ENCODE measurements at places on chromosomes 4 and X.

- DNase-seq: no peak
Observed at GRCh38 chr4:92047209-92047875, 256.4 kb upstream of the GRID2 start.

DNA sequence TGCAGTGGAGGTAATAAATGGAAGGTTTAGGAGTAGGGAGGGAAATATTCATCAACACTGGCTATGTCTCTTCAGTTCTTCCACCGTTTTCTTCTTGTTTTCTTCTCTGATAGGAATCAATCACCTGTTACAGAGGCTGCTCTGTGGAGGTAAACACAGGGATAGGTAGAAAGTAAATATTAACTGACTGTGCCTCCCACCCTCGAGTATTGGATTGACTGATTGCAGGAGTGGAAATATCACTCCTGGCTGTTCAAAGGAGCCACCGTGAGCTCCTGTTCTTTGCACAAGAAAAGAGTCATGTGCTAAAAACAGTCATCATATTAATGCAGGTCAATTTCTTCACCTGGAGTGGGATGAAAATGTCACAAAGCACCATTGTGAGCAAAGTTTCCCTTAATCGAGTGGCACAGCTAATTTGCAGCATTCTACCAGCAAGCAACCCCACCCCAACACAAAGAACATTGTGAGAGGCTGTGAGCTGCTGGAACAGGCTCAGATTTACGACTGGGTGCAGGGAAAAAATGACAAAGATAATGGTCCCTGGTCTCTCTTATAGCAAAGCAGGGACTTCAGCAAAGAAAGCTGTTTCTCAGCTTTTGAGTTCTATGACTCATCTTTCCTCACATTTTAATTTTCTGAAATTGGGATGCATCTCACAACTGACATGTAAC lies 113.7 kb upstream of the TSPAN5 start:
- no peak for DNase-seq

DNA sequence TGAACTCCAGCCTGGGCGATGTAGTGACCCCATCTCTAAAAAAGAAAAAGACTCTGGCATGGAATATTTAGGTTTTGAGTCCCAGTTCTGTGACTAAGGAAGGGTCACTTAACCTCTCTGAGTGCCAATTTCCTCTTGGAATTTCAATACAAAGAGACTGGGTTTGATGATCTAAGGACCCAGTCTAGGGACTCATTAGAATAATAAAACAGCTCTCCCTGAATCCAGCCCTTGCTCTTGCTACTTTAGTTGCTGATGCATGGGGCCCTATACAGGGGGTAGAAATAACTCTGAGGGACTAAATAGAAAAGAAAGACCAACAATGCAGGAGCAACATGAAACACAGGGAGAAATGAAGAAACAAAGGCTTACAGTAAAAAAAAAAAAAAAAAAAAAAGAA lies 12.6 kb downstream of the C4orf54 start:
- DNase-seq: no peak

- no peak for DNase-seq
Observed at GRCh38 chr4:4386736-4387392, at the start of gene NSG1. Gene NSG1 (plus strand): TSS chr4:4387102. CDS start chr4:4387630, 528 bp downstream.

DNA sequence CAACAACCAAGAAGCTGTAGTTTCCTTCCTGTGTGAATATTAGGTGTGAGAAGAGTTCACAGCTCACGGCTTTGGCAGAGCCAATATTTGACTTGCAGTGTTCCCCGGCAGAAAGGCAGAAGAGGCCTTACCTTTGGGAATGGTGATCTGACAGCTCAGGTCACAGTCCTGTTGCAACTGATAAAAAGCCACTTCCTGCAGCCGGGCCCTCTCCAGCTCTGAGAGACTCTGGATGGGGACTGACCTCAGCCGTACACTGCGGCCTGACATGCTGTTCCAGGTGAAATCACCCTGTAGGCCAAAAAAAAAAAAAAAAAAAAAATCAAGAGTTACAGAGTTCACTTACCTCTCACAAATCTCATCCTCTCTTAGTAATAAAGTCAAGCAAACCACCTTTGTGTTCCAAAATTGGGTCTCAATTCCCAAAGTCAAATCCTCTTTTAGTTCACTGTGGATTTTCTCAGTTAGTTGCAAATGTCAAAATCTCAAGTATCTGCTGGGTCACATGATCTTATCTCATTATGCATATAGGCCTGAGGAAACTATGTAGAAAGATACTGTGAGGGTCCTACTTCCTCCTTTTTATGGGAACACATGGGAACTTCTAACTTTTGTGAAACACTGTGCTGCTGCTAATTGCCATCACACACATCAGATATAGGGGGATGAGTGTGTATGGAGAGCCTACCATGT lies 38.6 kb upstream of the AMELX start:
- no peak for DNase-seq

DNA sequence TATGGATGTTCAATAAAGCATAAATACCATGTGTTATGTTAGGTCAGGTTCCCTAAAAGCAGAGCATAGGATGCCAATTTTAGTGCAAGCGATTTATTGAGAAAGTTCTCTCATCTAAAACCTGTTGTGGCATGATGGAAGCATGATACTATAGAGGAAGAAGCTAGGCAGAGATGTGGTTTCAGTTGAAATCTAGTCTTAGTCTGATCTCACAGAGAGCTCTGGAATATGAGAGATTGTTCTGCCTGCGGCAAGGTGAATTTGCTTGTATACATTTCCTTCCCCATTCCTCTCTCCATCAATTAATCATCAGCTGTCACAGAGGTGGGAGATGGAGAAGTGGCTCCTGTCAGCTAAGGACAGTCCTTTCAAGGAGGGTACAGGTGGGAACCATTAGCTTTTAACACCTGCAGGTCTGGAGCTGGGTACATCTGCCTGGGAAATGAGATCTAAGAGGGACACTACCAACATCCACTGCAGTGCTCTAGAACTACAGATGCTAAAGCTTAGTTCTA lies 252.4 kb downstream of the CFAP299 start:
- DNase-seq: no peak

GRCh38 chr4:139728840-139729239 lies 63.2 kb downstream of the MGST2 start:
- DNase-seq: no peak

- no peak for DNase-seq
Observed at GRCh38 chrX:7263961-7264360, 116.0 kb upstream of the PUDP start.

- DNase-seq: no peak
Observed at GRCh38 chr4:86631166-86631565, 37.1 kb downstream of the PTPN13 start.

DNA sequence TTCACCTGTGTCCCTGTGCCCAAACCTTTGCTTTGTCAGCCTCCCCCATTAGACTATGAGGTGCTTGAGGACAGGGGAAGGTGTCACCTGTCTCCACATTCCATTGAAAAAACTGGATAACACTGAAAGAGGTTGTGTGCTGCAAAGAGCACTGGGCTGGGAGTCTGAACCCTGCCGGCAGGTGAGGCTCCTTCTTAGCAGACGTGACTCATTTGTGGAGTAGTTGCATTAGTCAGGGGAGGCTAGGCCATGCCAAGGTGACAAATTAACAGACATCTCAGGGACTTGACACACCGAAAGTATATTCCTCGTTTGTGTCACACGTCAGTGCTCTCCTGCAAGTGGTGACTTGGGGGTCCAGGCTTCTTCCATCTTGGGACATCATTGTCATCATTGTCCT lies 95.9 kb upstream of the STX18 start:
- no peak for DNase-seq

- DNase-seq: no peak
Observed at GRCh38 chrX:77603635-77604336, 156.6 kb downstream of the FGF16 start.

GRCh38 chr4:74449571-74450297 lies 4.8 kb downstream of the AREG start:
- DNase-seq: no peak

GRCh38 chr4:111631215-111631999 lies 513.8 kb upstream of the FAM241A start:
- no peak for DNase-seq

DNA sequence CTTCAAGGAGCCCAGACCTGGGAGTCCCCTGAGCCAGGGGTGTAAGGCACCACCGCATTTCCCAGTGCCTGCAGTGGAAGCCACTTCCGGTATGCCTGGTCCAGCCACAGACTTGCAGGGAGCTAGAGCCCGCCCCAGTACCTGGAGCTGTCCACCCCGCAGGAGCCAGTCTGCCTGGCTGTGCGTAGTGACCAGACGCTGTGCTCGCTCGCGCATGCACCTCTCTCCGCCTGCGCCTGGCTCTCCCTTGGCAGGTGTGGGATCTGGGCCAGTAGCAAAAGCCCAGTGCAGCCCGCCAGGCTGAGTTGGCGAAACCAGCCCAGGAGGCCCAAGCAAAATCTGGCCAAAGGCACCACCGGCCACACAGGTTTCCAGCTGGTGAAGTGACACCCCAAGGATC lies 973.7 kb upstream of the AGA start:
- no peak for DNase-seq

- no peak for DNase-seq
Observed at GRCh38 chr4:147597561-147597960, 19.6 kb upstream of the TMEM184C start.

GRCh38 chr4:183347566-183347965 lies 25.3 kb upstream of the CLDN24 start:
- no peak for DNase-seq

- no peak for DNase-seq
Observed at GRCh38 chr4:80045786-80046185, 27.2 kb downstream of the ANTXR2 start.

DNA sequence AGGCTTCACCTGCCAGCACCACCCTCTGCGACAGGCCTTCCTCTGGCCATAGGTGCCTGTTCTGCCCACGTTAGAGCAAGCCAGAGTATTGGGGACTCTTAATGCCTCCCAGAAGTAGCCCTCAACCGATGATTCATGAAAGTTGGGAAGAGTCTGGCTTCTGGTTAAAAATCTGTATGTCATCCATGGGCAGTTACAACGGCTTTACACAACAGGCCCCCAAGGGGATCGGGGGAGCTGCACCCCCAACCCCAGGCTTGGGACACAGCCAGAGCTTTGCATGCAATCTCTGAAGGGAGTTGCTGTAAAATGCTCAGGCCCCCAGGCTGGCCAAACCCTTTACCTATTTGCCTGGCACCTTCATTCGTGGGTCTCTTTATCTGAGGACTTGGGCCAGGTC lies 5.4 kb upstream of the CYTL1 start:
- no peak for DNase-seq

DNA sequence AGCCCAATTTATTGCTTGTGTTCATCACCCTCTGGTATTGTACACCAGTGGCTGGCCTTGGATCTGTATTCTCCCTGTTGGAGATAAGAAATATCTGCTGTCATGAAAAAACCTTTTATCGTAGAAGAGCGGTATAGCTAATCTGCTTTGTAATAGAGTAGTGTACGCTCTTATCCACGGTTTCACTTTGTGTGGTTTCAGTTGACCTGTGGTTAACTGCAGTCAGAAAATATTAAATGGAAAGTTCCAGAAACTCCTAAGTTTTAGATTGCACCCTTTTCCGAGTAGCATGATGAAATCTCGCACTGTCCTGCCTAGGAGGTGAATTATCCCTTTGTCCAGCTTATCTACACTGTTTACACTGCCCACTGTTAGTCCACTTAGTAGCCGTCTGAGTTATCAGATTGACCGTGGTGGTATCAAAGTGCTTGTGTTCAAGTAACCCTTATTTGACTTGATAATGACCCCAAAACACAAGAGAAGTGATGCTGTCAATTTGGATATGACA lies 42.4 kb downstream of the KDM6A start:
- no peak for DNase-seq

DNA sequence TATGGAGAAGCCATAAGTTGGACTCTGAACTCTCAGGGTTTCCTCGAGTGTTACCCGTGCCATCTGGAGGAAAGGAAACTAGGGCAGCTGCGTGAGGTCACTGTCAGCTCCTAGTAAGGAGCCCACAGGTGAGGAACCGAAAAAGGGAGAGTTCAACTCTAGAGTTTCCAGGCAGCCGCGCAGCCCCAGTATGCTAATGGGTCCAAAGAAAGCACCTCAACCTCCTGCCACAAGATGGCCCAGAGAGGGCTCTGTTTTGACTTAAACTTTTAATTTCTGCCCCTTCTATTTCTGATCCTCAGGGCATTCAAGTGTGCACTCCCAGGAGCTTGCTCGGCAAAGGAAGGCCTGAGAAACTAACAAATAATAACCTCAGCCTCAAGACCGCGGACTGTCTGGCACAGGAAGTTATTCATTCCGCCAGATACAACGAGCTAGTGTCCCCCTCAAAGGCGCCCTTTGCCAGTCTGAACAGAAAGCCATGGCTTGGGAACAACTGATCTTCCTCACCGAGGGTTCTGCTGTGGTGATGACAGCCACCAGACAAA lies 13.9 kb downstream of the SCARB2 start:
- no peak for DNase-seq

DNA sequence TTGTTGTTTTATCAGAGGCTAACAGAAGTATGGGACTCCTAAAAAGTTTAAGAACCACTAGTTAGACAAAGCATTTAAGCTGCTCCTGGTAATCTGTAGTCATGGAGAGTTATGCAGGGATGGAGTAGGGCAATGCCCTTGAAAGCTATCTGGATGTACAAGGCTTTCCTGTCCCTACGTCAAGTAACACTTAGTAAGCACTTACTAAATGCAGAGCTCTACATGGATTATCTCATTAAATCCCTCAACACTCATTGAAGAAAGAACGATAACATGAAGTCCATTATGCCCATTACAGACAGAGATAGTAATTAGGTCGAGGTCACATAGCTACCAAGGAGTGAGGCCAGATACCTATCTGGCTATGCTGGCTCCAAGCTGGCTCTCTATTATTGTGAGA lies 33.2 kb downstream of the PPEF2 start:
- no peak for DNase-seq

- no peak for DNase-seq
Observed at GRCh38 chr4:78692822-78693170, 83.4 kb upstream of the BMP2K start.

GRCh38 chr4:119204916-119205315 lies 7.6 kb upstream of the USP53 start:
- no peak for DNase-seq

- DNase-seq: no peak
Observed at GRCh38 chr4:168150420-168151050, 58.2 kb downstream of the ANXA10 start.

- DNase-seq: no peak
Observed at GRCh38 chrX:95919605-95920004, 765.0 kb upstream of the DIAPH2 start.

DNA sequence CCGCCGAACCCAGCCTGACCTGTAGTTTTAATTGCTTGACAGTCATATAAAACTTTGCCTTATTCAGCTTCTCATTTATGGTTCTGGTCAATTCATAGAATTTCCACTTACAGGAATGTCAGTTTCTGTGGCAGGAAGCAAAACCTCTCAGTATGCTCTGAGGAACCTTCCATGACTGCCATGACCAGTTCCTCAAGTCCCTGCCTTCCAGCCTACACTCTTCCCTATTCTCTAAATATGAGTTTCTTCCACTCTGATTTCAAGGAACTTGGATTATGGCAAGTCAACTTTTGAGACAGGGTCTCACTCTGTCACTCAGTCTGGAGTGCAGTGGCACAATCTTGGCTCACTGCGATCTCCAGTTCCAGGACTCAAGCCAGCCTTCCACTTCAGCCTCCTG lies 26.0 kb upstream of the NSUN7 start:
- DNase-seq: no peak
